CD8-positive, alpha-beta T cell (primary cell): ENCODE measurements at places on chromosomes 3 and 15.

- no peak for DNase-seq
These were observed 3.6 kb upstream of the GLCE start for GRCh38 chr15:69156736-69157381.

- DNase-seq, result no peak
These were observed 20.2 kb downstream of the ICE2 start for GRCh38 chr15:60458721-60459120.

- DNase-seq, result no peak
These were observed 61.0 kb upstream of the PYDC2 start for GRCh38 chr3:191399918-191400317.

GRCh38 chr3:126268866-126269265 is 88.3 kb downstream of the KLF15 start:
- DNase-seq, result no peak
